DMS 273 treated with DMSO at 0.1 percent for 48 hours (cell line): ENCODE measurements at places on chromosomes 1 and 21.

GRCh38 chr1:3134381-3135072 lies 65.5 kb downstream of the PRDM16 start:
- DNase-seq: no peak

DNA sequence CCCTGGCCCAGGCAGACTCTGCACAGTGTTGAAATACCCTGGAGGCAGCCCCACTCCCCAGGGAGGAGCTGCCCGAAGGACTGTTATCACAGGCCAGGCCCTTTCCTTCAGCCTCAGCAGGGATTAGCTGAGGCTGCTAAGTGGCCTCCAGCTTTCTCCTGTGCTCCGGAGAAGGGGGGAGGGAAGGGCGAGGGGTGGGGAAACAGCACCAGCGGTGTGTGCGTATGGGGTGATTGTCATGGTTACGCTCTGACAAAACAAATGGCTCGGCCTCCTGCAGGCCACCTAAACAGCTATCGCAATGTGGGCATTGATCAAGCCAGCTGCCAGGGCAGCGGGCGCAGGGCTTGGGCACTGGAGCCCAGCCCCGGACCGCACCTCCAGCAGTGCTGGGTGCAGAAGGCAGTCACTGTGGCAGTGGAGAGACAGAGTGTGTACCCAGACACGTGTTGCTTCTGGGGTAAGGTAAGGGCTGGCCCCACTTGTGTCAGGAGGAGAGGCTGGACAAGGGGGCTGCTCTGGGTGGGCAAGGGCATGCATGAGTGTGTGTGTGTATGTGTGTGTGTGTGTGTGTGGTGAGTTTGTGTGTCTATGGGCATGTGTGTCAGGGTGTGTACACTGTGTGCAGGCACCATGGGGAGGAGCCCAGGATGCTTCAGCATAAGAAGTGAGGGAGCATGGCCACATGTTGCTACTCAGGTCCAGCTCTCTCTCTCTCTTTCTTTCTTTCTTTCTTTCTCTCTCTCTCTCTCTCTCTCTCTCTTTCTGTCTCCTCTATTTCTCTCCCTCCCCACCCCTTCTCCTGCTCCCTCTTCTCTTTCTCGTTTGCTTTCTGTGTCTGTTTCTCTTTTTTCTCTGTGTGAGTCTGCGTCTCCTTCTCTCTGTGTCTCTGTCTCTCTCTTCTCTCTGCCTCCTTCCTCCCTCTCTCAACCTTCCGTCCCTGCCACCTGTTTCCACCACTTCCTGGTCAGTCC lies at the start of gene VWA5B1:
VWA5B1 (plus strand) TSS at position 252 of the 974 bp plus-strand sequence. CDS start 19,727 bp downstream, outside the sequence.
- DNase-seq: no peak

DNA sequence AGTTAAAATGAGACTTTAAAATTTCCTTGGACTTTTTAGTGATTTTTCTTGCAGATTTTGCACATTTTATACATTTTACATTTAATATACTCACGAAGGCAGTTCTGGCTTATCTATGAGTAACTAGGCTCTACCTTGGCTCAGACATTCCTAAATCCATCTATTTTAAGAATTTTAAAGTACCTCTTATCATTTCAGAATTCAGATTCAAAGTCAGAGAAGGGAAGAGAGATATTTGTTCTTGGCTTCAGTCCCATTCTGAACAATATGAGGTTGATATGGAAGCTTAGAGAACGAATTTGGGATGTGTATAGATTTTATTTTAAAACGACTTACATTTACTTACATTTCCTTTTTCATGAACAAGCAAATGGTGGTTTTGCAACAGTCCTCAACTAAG lies 230.2 kb downstream of the LMO4 start:
- DNase-seq: no peak

DNA sequence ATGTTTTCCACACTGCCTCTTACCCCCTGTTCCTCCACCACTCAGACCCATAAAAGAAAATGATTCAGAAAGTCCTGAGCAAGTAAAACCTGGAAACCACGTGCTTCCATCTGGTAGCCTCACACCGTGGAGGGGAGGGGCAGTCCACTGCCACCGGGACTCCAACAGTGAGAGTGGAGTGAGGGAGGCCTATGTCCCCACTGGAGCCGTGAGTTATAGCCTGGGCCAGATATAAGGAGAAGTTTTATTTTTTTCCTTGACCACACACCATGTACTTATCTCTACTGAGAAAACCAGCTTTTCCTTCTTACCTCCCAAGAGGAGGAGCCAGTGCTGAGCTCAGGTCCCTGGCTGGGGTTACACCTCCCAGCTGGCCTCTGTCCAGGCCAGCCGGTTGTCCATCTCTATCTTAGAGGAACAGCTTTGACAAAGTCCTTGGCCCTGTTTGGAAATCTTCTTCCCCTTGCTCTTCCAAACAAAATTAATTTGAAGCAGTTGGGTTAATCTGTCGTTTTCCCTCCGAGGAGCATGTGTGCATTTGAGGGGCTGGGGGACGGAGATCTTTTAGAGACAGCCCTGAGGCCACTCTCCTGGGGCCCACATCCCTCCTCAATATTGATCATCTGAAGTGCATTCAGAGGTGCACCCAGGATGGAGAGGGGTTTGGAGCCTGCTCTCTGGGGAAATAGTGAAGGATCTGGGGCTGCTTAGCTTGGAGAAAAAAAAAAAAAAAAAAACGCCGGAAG lies 49.1 kb upstream of the SERBP1 start:
- DNase-seq: peak; percentile 7

- peak; percentile 50 for DNase-seq
Observed at GRCh38 chr1:166166698-166167571, at the start of gene FAM78B. FAM78B (minus strand) TSS chr1:166167001; CDS start chr1:166166248, 753 bp downstream.

DNA sequence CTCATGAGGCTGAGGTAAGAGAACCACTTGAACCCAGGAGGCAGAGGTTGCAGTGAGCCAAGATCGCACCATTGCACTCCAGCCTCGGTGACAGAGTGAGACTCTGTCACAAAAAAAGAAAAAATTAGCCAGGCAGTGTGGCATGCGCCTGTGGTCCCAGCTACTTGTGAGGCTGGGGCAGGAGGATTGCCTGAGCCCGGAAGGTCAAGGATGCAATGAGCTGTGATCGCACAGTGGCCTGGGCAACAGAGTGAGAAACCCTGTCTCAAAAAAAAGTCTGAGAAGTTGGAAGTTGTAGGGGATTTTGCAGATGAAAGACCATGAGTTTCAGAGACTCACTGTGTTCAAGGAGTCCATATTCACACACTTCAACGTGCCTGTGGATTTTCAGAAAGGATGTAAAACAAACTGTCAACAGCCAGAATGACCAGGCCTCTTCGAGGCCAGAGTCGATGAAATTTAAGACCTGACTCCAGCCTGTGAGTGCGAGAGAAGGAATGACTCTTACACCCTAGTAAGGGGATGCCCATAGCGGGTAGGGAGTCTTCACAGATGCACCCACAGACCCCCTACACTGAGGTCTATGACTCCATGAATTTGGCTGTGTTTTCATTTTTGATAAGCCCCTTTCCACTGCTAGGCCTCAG lies 2.2 kb downstream of the S100A13 start:
- no peak for DNase-seq

DNA sequence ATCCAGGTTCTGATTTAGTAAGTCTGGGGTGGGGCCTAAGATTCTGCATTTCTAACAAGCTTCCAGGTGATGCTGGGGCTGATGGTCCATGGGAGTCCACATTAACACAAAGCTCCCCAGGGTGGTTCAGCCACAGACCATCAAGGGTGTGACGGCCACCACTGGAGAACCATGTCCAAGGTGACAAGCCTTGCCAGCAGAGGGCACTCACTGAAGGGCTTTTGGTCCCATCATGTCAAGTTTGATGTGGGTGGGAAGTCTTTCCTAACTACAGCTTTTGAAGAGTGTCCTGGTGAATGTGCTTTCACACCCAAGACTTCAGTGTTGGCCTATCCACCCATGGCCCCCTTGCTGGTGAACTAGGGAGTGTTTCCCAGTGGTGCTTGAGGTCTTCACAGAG lies 67.1 kb downstream of the UBE2T start:
- no peak for DNase-seq

DNA sequence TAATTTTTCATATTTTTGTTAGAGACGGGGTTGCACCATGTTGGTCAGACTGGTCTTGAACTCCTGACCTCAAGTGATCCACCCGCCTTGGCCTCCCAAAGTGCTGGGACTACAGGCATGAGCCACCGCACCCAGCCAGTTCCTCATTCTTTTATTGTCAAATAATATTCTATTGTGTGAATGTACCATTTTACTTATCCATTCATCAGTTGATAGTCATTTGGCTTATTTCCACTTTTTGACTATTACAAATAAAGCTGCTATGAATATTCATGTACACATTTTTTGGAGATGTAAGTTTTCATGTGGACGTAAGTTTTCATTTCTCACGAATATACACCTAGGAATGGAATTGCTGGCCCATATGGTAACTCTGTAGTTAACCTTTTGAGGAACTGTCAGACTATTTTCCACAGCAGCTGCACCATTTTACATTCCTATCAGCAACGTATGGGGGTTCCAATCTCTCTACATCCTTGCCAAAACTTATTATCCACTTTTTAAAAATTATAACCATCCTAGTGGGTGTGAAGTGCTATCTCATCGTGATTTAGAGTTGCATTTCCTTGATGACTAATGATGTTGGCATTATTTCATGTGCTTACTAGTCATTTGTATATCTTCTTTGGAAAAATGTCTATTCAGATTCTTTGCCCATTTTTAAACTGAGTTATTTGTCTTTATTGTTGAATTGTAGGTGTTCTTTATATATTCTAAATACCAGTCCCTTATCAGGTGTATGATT lies 12.7 kb downstream of the PACC1 start:
- no peak for DNase-seq

DNA sequence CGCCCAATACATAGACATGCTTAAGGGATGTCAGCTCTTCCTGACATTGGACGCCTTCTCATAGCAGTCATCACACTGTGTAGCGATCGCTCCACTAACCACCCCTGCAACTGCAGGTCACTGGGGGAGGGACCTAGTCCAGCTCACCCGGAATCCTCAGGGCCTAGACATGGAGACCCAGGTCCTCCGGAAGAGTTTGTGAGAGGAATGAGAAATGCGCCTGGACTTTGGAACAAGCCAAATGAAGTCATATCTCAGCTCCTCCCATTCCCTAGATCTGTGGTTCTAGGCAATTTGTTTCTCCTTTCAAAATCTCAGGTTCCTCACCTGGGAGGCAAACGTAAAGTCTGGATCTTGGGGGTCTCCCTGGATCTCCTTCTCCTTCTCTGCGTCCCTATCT lies 253.3 kb downstream of the KAZN start:
- DNase-seq: no peak

DNA sequence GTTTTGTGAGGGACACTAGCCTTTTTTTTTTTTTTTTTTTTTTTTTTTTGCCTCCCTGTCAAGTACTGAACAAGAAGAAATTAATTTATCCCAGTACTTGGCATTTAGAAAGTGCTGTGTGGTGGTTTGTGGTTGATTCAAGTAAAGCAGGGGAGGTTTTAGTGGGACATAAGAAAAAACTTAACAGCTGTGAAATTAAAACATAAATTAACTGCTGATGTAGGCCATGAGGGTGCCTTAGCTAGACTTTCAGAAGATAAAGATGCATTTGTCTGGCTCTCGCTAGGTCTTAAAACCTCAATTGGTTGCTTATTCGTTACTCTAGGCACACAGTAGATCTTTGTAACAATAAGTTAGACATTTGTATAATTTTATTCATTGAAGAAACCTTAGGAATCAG lies 52.3 kb downstream of the SPATA46 start:
- DNase-seq: no peak

GRCh38 chr1:182927693-182928433 lies 25.1 kb downstream of the SHCBP1L start:
- DNase-seq: no peak

DNA sequence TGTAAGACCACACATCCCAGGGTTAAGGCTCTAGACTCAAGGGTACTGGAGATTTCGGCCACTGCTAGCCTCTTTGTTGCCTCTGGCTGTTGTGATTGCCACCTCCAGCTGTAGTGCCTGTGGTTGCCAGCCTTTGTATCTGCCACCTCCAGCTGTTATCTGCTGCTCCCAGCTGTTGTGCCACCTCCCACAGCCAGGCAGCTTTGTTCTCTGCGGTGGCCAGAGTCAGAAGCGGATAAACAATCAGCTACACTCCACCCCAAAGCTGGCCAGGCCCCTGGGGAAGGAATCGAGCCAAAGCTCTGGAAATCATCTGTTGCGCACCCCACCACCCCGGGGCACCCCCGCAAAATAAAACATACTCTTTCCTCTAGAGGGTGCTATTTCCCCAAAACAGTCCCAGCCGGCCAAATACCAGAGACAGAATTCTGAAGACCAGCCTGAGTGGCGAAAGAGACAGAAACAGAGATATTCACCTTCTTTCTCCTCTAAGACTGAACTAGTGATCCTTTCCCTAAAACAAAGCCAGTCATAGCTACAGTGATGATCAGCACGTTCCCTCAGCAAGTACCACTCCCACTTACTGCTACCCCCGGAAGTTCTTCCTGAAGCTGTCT lies 14.8 kb upstream of the PIGM start:
- DNase-seq: no peak

- no peak for DNase-seq
Observed at GRCh38 chr1:160375788-160376524, 9.1 kb downstream of the NHLH1 start.

DNA sequence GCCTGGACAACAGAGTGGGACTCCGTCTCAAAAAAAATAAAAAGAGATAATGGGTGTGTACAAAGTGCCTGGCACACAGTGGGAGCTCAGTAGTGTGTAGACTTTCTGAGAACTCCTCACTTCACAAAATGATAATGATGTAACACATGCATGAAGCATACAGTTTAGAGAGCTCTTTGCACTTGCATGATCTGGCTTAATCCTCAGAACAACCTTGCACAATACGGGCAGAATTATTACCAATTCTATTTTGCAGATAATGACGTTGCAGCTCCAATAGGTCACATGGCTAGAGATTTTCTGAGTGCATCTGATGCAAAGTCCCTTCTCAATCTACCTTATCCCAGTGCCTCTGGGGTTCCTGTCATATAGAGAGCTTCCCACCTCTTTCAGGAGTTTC lies 71.4 kb downstream of the CD247 start:
- DNase-seq: no peak

DNA sequence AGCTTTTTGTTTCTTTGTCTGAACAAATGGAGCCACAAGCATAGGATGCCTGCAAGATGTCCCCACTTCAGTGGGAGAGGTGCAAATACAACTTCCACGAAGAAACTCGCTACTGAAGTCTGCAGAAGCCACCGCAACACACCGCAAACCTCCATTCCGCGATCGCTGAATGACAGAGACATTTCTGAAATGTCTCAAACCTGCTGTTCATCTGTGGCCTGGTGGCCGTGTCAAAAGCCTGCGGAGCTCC lies 1.0 kb downstream of the TP53BP2 start:
- no peak for DNase-seq

GRCh38 chr1:43068911-43069310 lies 103.2 kb downstream of the EBNA1BP2 start:
- no peak for DNase-seq

DNA sequence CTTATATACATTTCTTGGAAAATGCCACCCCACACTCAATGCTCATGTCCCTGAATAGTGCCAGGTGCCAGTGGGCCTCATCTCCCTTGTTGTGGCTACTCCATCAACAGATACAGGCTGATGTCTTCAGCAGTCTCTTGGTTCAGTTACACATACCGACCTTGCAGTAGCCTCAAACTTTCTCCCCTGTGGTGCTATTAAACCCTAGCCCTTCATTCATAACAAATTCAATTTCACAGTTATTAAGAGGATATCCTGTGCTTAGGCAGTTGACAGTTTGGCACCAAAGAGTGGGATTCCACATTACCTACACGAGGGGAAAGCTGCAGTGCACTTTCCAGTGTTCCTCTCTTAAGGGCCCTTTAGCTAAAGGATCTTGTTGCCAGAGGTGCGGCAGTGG lies 35.9 kb upstream of the CAMK1G start:
- DNase-seq: no peak
